ENCODE measurements at places on chromosomes 7 and 10. TPM values are rescaled to one million over a fixed set of nuclear protein-coding genes. Genes with fewer than 3 reads are reported as not detected.

ICA1 gene
- 41.8 TPM for total RNA-seq

HMX3 gene
- total RNA-seq: not detected

IFIT1B gene
- total RNA-seq: not detected

NKX2-3 gene
- total RNA-seq: not detected

ITPRID1 gene
- not detected for total RNA-seq

VWDE gene
- total RNA-seq: 1.5 TPM

KCNMA1 gene
- 8.9 TPM for total RNA-seq

GRCh38 chr7:136555933-136556332, 312.5 kb upstream of the CHRM2 start:
- no peak for DNase-seq

DNA sequence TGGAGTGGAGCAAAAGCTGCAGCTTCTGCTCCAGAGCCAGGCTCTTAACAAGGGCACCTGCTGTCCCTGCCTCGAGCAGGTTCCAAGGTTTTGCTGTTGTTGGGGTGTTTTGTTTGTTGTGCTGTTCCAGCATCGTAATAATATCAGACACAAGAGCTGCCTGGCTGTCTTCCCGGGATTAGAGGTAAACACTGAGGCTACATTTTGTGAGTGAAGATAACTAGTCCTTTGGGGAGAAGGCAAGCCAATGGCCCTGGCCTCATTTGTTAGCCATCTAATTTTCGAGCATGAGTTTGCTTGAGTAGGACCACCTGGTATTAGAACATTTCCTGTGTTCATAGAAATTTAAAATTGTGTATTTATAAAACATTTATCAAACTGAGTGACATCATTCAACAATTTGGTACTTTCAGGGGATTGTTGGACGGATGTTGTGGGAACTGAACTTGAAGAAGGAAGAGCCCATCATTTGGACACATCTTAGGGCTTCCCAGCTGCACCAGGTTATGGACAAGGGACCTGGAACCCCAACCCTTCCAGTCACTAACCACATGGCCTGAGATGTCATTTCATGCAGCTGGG, 555.0 kb downstream of the TNS3 start:
- DNase-seq: no peak

- no peak for DNase-seq
Measured at GRCh38 chr10:84015877-84016595, 123.3 kb upstream of the GHITM start.

- DNase-seq: no peak
Measured at GRCh38 chr7:110257673-110258072, 833.3 kb upstream of the LRRN3 start.

- no peak for DNase-seq
Measured at GRCh38 chr10:110357871-110358270, 53.2 kb upstream of the SMNDC1 start.

- DNase-seq: peak; percentile 68
Measured at GRCh38 chr10:76334255-76334654, 902.8 kb downstream of the LRMDA start.

GRCh38 chr7:823649-824048, 8.6 kb upstream of the SUN1 start:
- no peak for DNase-seq

Measured in kidney (tissue), 22 donors.